ENCODE measurements at places on chromosomes 11 and 22. TPM values are rescaled to one million over a fixed set of nuclear protein-coding genes. Genes with fewer than 3 reads are reported as not detected.

GRCh38 chr11:12524865-12525264 lies 147.5 kb downstream of the PARVA start:
- no peaks in the 10 kb centered on the region for H3K27me3 ChIP-seq
- no peaks in the 10 kb centered on the region for H3K4me1 ChIP-seq
- H3K36me3 ChIP-seq = no peaks in the 10 kb centered on the region
- no peak overlapping the region for H3K27ac ChIP-seq
- DNase-seq = no peak

GRCh38 chr22:46366801-46367706 lies 31.5 kb downstream of the TRMU start:
- no peaks in the 10 kb centered on the region for H3K36me3 ChIP-seq
- H3K4me3 ChIP-seq = no peak overlapping the region
- no peaks in the 10 kb centered on the region for H3K27me3 ChIP-seq
- no peaks in the 10 kb centered on the region for H3K4me1 ChIP-seq
- H3K27ac ChIP-seq = no peak overlapping the region

- no peaks in the 10 kb centered on the region for H3K36me3 ChIP-seq
- H3K27me3 ChIP-seq = peaks cover 45% of the 10 kb centered on the region
- H3K27ac ChIP-seq = no peak overlapping the region
- no peaks in the 10 kb centered on the region for H3K4me1 ChIP-seq
- no peak for DNase-seq
Measured at GRCh38 chr22:28230671-28231070, 311.6 kb upstream of the PITPNB start.

APOBEC3B gene
- 10.3 TPM for total RNA-seq

MS4A2 gene
- total RNA-seq = not detected

Measured in HCT116 (cell line).